Cortex of kidney (tissue), 1 donor: ENCODE measurements at places on chromosomes 13 and 19.

GRCh38 chr19:1757468-1758230 is 4.3 kb downstream of the ONECUT3 start:
- DNase-seq = no peak

- no peak for DNase-seq
Observed at GRCh38 chr13:35603593-35604285, 127.2 kb upstream of the MAB21L1 start.

GRCh38 chr13:89660752-89661151 is 1686.7 kb upstream of the MIR17HG start:
- no peak for DNase-seq

DNA sequence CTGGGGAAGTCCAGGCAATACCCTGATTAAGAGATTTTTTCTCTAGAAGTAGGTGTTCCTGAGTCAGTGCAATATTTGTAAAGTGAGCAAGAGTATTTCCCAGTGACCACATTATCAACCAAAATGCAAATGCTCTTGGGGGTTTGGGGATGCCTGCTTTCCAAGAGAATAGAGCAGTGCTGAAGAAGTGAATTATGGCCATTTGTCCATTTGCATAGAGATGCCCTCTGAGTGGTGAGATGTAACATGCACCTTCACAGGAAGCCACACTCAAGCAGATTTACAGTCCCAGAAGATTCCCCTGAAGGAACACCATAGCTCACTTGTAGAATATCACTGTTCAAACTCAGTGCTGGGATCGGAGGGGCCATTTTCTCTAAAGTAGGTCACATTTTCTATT is 71.8 kb downstream of the TNFSF11 start:
- DNase-seq = no peak

- no peak for DNase-seq
Observed at GRCh38 chr19:15935167-15935702, 906 bp upstream of the CYP4F11 start.

DNA sequence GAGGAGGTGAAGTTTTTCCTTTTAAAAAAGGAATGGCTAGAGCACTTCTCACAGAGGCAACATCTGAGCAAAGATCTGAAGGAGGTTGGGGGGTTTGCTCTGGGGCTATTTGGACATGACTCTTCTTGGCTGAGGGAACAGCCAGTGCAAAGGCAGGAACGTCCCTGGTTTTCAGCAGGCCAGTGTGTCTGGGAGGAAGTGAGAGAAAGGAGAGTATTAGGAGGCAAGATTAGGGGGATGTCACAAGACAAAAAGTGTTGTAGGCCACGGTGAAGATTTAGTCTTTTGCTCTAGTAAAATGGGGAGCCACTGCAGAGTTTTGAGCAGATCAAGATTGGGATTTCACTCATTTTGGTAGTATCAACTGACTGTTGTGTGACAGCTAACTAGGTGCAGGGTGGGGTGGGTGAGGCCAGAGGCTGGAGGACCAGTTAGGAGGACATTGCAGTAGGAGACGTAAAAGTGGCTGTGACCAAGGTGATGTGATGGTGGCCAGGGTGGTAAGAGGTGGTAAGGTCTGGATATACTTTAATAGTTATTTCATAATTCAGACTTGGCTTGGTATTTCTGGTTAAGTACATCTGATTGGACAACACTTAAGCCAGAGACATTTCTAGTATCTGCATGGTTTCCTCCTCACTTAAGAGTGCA is 40.6 kb downstream of the WDFY2 start:
- no peak for DNase-seq

GRCh38 chr13:88592105-88592504 is 920.9 kb downstream of the SLITRK5 start:
- no peak for DNase-seq
